ENCODE measurements at places on chromosomes 5 and 9.

DNA sequence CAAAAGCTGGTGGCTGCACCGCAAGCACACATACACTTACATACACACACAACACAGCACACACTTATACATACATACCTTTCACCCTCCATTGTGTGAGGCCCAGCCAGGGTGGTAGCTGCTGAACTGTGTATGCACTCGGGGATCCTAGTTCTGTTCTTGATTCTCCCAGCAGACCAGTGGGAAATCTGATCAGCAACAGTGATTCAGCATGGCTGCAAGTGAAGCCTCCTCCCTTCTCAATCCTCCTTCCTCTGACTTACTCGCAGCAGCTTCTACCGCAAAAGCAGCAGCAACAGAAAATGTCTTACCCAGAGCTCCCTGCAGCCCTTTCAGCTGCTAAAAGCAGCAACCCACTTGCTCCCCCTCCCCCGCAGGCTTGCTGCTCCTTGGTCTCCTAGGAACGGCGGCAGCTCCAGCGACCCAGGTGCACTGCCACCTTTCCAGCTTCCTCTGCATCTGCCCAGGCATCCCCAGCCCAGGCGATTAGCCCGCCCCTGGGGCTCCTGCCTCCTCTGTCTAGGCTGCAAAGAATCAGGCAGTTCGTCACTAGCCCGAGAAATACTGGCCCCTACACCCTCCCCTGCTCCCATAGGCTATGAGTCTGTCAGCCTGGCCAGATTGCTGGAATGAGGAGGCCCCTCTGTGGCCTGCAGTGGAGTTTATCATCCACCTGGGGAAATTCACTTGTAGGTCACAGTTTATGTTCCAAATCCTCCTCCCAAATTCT lies at the start of gene KLHL3:
Gene KLHL3, minus strand, starts transcription at position 535 of the 730 bp plus-strand sequence. Its CDS starts 443 bp downstream, at position 92.
- peak; percentile 79 for DNase-seq

DNA sequence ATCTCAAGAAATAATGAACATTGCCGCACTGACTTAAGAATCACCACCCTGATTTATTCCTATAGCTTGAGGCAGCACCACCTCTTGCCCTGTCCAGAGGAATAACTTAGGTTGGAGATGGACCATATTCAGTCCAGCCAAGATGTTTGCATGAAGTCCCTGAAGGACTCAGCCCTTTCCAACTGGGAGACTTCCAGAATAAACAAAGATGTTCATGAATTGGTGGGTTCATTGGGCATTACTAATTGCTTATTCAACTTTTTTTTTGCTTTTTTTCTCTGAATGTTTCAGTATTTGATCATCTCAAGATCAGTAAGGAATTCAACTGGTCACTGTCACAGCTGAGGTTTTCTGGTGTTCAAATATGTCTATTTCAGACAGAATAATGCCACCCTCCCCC lies 470.6 kb downstream of the CCDC171 start:
- DNase-seq = no peak

DNA sequence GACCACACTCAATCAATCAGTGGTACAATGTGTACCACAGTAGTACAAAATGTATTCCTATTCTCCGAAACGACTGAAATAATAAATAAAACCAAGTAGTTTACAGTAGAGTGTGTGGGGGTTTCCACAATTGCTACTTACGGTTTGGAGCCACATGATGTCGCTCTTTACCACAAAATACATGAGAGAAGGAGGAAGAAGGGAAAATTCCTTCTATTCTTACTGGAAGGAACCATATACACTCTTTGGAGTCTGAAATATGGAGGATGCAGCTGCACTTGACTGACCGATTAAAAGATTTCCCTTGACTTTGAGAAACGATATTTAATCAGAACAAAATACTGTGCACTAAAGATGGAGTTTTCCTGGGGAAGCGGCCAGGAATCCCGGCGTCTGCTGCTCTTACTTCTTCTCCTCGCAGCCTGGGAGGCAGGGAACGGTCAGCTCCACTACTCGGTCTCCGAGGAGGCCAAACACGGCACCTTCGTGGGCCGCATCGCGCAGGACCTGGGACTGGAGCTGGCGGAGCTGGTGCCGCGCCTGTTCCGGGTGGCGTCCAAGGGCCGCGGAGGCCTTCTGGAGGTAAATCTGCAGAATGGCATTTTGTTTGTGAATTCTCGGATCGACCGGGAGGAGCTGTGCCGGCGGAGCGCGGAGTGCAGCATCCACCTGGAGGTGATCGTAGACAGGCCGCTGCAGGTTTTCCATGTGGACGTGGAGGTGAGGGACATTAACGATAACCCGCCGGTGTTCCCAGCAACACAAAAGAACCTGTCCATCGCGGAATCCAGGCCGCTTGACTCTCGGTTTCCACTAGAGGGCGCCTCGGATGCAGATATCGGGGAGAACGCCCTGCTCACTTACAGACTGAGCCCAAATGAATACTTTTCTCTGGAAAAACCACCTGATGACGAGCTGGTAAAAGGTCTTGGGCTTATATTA lies at the start of gene PCDHA4:
Gene PCDHA4, plus strand, starts transcription at position 235 of the 942 bp plus-strand sequence.
- no peak for DNase-seq

DNA sequence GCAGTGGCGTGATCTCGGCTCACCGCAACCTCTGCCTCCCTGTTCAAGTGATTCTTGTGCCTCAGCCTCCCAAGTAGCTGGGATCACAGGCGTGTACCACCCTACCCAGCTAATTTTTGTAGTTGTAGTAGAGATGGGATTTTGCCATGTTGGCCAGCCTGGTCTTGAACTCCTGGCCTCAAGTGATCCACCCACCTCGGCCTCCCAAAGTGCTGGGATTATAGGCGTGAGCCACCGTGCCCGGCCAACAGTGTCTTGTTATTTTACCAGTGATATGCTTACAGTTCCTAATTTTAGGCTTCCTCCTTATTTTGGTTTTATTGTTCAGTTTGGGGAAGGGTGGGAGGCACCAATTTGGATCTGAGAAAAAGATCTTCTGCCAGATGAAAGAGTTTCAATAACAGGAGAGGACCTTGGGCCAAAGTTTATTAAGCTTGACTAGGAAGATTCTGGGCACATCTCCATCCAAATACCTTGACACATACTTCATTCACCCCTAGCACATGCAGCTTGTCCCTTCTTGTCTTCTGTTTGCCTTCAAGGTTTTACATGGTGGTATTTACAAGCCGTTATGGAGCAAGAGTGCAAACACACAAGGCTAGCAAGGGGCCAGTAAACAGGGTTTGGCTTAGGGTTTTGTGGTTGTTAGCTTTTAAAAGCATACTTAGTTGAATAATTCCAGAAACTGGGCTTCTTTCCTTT lies 168.1 kb upstream of the DMRT1 start:
- DNase-seq = no peak

DNA sequence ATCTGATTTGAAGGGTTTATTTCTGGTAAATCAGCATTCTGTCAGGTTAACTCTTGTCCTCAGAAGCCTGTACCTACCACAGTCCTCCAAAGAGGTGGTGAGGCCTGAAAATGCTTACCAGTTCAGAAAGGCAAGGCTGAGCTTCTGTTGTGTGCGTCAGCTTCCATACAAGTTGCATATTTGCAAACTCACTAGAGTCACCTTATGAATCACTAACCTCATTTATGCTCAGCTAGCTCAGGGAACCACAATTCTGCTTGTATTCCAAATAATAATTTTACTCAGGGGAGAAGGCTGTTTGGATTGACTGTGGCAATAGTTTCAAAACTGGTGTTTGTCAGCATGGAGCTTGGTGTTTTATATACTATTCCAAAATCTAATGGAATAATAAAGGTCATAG lies 355.1 kb upstream of the RFX3 start:
- DNase-seq = no peak

All from DND-41 (cell line).